SIG-M5 (cell line): ENCODE measurements at places on chromosomes 7 and 10.

- DNase-seq, result no peak
Observed at GRCh38 chr10:775245-776075, 86.0 kb upstream of the DIP2C start.

GRCh38 chr7:159130199-159130775, 14.4 kb downstream of the VIPR2 start:
- DNase-seq, result no peak

DNA sequence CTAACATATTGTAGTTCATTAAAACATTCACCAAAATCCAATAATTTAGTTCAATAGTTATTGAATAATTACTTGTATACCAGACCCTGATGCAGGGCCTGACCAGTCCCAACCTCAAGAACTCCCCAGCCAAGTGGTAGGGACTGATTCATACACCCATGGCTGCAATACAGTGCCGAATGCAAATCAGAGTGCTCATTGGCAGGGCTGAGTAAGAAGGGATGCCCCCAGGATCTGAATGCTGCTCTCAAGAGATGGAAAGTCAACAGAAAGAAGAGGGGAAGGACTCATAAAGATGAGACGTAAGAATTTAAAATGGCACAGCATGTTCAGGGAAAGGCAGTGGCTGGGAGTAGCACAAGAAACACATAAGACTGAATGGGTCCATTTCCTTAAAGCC, 29.9 kb downstream of the ZNF438 start:
- DNase-seq, result no peak

- peak; percentile 35 for DNase-seq
Observed at GRCh38 chr10:99620711-99621453, 643 bp upstream of the SLC25A28 start.

DNA sequence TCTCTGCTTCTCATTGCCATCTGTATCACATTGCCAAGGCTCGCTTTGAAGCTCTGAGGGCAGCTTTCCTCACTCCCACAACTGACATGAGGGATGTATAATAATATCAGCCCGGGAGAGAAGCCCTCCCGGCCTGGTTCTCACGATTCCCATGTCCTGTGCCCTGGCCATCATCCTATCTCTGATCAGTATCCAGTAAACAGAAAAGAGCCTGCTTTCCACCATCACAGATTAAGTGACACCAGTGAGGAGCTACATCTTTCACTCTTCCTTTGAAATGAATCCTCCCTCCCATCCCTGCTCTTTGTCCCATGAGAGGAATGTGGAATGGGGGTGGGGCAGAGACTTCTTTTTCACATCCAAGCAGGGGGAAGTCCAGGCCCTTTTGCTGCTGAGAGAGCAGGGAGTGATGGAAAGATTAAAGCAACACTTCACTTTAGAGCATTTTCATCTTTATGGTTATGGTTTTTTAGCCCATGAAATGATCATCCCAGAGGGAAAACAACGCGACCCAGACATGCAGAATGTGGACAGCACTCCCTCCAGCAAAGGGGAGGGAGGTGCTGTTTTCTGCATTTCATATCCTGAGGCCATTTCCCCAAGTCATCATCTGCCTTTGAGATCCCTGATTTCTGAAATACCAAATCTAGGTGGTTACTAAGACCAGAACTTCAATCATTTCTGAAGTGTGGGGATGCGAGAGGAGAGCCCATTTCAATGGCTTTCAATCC, 84.6 kb upstream of the LYZL1 start:
- DNase-seq, result no peak

DNA sequence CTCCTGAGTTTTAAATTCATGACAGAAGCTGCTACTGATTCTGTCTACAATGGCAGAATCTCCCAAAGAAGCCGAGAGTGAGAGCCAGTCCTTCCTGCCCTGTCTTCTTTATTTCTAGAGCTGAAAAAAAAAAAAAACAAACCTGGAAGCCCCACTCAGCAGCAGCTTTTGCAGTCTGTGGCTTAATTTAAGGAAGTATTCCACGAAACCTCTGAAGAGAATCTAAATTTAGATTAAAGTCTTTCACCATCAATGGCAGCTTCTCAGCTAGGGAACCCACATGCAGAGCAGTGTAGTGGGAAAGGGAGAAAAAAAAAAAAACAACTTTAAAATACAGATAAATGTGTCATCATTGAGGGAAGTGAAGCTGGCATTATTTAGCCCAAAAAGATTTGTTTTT, 23.4 kb downstream of the SMURF1 start:
- peak; percentile 70 for DNase-seq

DNA sequence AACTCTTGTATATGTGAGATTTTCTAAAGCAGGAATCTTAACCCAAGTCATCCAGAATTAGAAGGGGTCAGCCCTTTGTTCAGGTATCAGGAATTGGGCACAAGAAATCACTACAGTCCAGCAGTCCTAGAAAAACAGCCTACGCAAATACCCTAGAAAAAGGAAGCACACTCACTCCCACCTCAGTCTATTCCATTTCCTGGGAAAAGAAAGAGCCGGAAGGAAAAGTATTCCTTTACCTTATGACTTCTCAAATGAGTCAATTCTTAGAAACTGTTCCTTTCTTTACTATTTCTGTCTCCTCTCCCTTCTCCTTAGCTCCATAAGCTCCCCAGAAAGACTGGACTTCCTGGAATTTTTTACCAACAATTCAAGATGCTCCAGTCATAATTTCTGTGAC, 62.7 kb downstream of the DNAJC12 start:
- DNase-seq, result no peak

DNA sequence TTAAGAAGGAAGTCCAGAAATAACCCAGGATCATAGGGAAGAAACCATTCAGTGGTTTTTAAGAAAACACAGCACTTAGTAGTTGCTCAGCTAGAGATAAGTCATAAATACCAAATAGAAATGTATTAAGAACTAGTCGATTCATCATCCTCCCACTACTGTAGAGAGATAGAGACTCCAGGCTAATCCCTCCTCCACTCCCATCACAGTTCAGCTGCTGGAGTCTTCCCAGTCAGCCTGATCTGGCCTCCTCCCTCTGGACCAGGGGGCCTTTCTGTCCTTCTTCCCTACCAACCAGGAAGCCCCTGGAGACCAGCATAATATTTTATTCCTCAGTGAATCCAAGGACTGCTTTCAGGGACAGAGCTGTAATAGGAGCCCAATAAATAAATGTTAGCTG, 294.1 kb upstream of the YAE1 start:
- no peak for DNase-seq
